Activated naive CD4-positive, alpha-beta T cell treated with Interleukin-2 at 50 U/mL for 16 hours (primary cell): ENCODE measurements at places on chromosomes 1 and 21.

- no peak for DNase-seq
Observed at GRCh38 chr1:245829194-245829593, 674.4 kb downstream of the KIF26B start.

DNA sequence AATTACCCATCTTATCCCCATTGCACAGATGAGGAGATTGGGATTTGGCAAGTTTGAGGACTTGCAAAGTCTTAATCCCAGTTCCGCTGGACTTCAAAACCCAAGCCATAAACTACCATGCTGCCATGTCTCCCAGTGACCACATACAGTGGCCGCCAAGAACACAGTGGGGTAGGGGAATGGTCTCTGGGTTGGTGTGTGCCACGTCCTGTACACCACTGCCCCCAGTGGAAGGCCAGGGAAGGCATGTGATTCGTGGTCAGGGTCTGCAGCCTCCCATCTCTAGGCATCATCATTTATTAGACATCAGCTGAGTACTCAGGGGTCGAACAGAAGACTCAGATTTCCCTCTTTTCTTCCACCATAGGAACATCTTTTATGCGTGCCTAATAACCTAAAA lies 76.0 kb downstream of the MAN1C1 start:
- DNase-seq, result peak; percentile 22

DNA sequence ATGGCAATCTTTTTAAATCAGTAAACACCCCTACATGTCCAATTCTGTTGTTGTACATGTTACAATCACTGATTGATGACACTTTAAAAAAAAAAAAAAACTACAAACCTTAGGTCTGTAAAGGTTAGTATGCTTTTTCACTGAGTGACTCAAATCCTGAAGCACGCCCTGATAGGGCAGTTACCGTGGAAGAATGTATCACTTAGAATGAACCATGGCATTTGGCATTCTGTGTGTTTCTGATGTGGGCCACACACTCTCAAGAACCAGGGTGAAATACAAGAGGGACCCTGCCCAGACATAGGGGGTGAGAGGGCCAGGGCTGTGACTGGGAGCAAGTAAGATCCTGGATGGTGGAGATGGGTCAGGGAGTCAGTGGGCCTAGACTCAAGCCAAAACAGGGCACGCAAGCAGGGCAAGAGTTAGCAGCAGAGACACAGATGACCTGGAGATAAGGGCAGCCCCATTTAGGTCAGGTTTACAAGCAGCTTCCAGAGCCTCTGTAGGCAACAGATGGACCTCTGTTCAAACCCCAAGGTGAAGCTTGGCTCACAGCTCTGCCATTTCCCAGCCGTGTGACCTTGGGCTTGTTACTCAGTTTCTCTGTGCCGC lies 47.6 kb upstream of the DMRTB1 start:
- DNase-seq, result peak; percentile 7

- DNase-seq, result no peak
Observed at GRCh38 chr1:209790286-209791193, 6.2 kb upstream of the C1orf74 start.

DNA sequence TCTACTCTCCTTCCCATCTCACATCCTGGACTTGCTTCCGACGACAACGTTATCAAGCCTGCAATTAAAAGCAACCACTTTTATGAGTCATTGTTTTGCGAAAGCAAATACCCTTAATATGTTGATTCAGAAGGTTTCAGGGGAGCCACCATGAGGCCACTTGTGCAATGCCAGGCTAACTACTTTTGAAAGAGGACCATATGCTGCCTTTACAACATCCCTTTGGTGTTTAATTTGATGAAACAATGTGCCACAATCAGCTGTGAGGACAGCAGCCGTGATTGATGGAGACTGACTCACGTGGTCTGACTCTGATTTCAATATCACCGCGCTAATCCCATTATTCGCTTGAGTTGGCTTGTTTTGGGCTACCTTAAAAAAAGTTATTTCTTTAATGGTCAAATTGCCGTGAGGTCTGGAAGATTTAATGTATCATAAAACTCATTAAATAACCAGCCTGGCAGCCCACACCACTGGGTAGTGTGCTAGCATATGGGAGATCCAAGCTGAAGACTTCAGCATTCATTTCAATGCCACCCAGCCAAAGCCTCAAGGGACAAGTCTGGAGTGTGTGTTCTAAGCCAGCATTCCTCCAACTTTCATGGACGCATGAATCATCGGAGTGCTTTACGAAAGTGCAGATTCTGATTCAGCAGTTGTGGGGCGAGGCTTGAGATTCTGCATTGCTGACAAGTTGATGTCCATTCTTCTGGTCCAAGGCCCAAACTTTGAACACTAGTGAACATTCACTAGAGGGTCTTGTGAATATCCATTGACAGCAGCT lies 73.3 kb upstream of the PAXBP1 start:
- no peak for DNase-seq

GRCh38 chr1:81792184-81792583 lies 8.6 kb upstream of the ADGRL2 start:
- DNase-seq, result no peak

DNA sequence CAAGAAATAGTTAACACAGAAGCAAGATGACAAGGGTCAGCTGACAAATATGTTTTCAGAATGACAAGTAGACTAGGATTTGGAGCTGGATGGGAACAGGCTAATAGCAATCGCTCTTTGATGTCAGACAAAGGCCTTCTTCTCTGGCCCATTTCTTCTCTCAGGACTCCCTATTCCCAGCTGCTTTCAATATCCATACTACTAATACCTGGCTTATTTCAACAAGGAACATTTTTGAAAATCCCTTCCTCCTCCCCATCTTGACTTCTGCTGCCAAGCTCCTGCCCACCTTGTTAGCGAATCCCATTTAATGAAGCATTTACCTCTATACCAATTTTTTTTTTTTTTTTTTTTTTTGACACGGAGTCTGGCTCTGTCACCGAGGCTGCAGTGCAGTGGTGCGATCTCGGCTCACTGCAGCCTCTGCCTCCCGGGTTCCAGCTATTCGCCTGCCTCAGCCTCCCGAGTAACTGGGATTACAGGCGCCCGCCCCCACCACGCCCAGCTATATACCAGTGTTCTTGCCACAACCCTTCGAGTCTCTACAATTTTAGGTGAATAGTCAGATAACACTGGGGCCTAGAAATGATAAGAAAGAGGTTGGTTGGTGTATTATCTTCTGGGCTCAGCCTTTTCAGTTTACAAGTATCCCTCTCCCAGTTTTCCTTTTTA lies 68.4 kb downstream of the MACF1 start:
- DNase-seq, result no peak

DNA sequence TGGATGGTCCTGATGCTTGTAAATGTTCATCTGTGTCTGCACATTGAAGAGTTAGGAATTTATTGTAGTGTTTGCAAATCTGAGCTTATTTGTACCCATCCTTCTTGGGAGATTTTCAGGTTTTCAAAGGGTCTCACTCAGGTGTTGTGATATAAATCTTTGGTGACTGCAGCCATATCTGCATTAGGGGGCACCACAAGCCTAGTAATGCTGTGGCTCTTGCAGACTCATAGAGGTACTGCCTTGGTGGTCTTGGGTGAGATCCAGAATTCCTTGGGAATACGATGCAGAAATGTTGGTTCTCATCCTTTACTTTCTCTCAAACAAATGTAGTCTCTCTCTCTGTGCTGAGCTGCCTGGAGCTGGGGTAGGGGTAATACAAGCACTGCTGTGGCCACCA lies 405.9 kb downstream of the TTLL7 start:
- DNase-seq, result no peak

DNA sequence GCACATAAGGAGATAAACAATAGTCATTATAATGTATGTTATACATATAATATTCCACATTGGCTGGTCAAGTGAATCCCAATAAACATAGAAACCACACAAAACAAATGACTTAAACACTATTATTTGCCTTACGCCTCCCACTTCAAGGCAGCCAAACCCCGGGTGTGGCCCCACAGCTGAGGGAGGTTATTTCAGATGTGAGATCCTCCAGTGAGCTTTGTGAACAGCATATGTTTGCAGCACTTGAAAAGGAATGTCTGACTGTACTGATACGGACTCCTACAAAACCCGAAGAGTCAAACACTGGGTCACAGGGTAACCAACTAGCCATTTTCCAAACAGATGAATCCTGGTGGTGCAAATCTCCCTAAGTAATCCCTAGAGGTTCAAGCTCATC lies 27.1 kb upstream of the DISP1 start:
- no peak for DNase-seq

- no peak for DNase-seq
Observed at GRCh38 chr1:175649416-175649815, 94.0 kb downstream of the TNR start.

- no peak for DNase-seq
Observed at GRCh38 chr1:185348985-185349384, 31.9 kb upstream of the IVNS1ABP start.
